Immature natural killer cell (primary cell): ENCODE measurements at places on chromosomes 12 and 14. TPM values are rescaled to one million over a fixed set of nuclear protein-coding genes. Genes with fewer than 3 reads are reported as not detected.

GRCh38 chr14:38207377-38207735 is 348 bp upstream of the SSTR1 start:
- peaks cover 31% of the 10 kb centered on the region for H3K27me3 ChIP-seq
- H3K4me3 ChIP-seq, result no peak overlapping the region
- DNase-seq, result no peak
- H3K27ac ChIP-seq, result no peak overlapping the region
- no peaks in the 10 kb centered on the region for H3K4me1 ChIP-seq

GRCh38 chr12:127108360-127109215 is 1158.4 kb upstream of the TMEM132C start:
- H3K4me1 ChIP-seq, result no peaks in the 10 kb centered on the region
- peak; percentile 34 for DNase-seq
- no peaks in the 10 kb centered on the region for H3K36me3 ChIP-seq
- H3K27me3 ChIP-seq, result no peaks in the 10 kb centered on the region
- no peak overlapping the region for H3K27ac ChIP-seq
- H3K4me3 ChIP-seq, result no peak overlapping the region

- DNase-seq, result no peak
- H3K27me3 ChIP-seq, result peaks cover 1% of the 10 kb centered on the region
Measured at GRCh38 chr14:99880651-99881420, 87.6 kb downstream of the EML1 start.

- no peaks in the 10 kb centered on the region for H3K4me1 ChIP-seq
- no peak overlapping the region for H3K27ac ChIP-seq
- no peaks in the 10 kb centered on the region for H3K36me3 ChIP-seq
- DNase-seq, result no peak
Measured at GRCh38 chr14:105147671-105148603, 20.6 kb downstream of the JAG2 start.

GRCh38 chr14:55117803-55118441 is 11.1 kb upstream of the LGALS3 start:
- peaks cover 4% of the 10 kb centered on the region for H3K4me1 ChIP-seq
- no peak overlapping the region for H3K27ac ChIP-seq
- H3K27me3 ChIP-seq, result no peaks in the 10 kb centered on the region
- no peak overlapping the region for H3K4me3 ChIP-seq
- DNase-seq, result peak; percentile 25
- H3K36me3 ChIP-seq, result no peaks in the 10 kb centered on the region

SERPINA12 gene
- polyA plus RNA-seq, result not detected

NPFF gene
- polyA plus RNA-seq, result not detected

DNA sequence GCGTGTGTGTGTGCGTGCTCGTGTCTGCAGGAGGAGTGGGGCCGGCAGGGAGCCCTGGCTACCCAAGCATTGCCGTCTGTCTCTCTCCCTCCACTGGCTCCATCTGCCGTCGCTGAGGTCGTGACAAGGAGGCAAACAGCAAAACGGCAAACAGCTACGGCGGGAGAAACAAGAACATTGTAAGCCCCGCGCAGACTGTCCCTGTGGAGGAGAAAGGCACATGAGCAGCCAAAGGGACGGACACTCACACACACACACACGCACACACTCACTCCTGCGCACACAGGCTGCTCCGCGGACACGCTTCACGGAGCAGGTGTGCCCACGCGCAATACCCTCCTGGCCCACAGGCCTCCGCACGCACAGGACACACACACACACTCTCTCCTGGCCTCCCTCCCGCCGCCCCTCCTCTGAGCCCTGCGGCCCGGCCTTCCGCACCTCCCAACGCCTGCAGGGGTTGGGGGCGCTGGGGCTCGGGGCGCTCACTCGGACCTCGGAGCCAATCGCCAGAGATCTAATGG is 905 bp downstream of the CISTR start:
- H3K27ac ChIP-seq, result no peak overlapping the region
- H3K4me3 ChIP-seq, result no peak overlapping the region
- H3K27me3 ChIP-seq, result peaks cover 8% of the 10 kb centered on the region
- peak; percentile 50 for DNase-seq

DNA sequence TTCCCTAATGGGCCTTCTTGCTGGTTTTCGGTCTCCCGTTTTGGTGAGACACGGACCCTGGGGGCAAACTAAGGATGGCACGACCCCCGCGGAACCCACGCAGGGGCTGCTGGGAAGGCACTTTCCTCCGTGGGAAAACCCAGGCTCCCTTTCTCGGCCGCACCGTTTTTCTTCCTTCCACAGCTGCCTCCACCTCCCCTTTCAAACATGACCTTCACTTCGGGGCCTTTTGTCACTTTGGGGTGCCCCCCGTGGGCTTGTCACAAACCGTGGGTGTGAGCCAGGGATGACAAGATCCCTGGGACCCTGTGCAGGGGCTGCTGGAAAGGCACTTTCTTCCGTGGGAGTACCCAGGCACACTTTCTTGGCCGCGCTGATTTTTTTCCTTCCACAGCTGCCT is 268.7 kb downstream of the ALG10 start:
- no peak overlapping the region for H3K4me3 ChIP-seq
- no peaks in the 10 kb centered on the region for H3K4me1 ChIP-seq
- no peak for DNase-seq
- peaks cover 3% of the 10 kb centered on the region for H3K36me3 ChIP-seq

GARIN6 gene
- not detected for polyA plus RNA-seq

RAD51AP1 gene
- polyA plus RNA-seq, result 4.4 TPM

GALNT8 gene
- polyA plus RNA-seq, result 0.48 TPM

- peaks cover 27% of the 10 kb centered on the region for H3K36me3 ChIP-seq
- H3K27me3 ChIP-seq, result peaks cover 2% of the 10 kb centered on the region
- peak overlapping the region; percentile 62 for H3K4me3 ChIP-seq
- H3K27ac ChIP-seq, result peak overlapping the region; percentile 31
Measured at GRCh38 chr12:104485651-104486362, 29.1 kb downstream of the CHST11 start.
